ENCODE measurements at places on chromosomes 7 and 10.

GRCh38 chr7:44387389-44387788 is 62.0 kb upstream of the CAMK2B start:
- no peak for DNase-seq

DNA sequence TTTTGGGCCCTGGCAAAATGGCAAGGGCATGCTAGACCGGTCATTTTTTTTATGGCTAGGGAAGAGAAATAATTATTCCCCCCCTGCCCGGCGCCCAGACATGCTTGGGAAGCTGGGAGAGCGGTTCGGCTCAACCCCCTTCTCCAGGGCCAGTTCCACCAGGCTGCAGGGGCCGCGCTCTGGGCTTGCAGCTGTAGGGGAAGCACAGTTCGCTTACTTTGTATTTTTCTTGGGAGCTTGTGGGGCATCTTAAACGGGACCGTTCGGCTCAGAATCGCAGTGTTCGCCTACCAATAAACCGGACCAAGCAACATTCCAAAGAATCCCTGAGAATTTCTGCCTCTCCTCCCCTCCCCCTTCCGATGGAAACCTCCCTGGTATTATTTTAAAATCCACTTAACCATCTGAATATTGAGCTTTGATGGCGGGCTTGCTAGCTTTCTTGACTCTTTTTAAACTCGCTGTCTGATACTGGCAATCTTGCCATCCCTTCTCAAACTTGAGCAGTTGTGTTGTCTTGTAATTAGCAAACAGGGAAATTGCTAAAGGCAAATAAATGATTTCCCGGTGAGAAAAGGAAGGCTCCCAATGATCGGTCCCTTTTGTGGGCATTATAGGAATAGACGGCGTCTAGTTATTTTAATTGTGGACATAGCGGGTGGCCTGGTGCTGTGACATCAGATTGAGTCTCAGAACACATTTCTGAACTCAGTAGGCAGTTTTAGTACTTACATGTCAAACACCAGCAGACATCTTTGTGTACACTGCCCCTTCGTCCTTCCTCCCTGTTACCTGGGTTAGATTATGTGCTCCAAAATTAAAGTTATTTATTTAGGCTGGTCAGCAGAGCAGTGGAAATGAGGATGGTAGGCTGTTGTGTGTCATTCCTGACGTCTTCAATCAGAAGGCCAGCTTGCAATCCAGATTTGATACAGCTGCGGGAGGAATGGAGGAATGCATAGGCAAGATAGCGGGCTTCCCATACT is 3.4 kb downstream of the TCF7L2 start:
- DNase-seq = no peak

DNA sequence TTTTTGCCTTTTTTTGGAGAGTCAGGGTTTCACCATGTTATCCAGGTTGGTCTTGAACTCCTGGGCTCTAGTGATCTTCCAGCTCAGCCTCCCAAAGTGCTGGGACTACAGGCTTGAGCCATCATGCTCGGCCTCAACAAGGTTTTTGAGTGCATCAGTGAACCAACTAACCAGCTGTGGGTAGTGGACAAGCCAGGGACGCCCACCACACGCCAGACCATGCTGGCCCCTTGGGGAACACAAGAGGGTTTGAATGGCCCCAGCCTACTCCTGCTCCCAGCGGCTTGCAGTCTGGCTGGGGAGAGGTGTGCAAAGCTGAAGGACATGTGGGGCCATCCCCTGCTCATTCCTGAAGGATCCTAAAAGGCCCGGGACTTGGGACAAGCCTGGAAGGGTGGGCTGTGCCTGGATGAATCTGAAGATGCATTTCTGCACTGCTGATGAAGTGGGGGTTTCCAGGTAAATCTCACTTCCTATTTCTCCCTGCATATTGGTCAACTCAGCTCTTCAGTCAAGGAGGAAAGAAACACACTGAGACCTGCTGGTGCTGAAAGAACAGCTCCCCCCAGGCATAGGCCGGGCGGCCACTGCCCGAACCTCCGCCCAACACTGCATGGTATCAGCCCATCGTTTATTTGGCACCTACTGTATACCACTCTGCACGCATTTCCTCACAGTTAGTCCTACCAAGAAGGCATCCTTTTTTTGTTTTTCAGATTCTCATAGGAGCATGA is 6.9 kb downstream of the MMD2 start:
- no peak for DNase-seq

GRCh38 chr7:23473844-23474093 is 3.5 kb upstream of the IGF2BP3 start:
- DNase-seq = no peak

DNA sequence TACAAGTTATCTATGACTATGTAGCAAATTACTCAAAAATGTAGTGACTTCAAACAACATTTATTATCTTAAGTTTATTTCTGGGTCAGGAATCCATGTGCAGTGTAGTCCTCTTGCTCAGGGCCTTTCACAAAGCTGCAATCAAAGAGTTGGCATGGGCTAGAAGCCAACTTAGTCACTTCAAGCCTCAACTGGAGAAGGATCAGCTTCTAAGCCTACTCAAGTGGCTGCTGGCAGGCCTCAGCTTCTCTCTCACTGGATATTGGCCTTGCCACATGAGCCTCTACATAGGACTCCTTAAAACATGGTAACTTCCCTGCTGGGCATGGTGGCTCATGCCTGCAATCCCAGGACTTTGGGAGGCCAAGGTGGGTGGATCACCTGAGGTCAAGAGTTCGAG is 5.0 kb upstream of the NFE2L3 start:
- no peak for DNase-seq

- DNase-seq = no peak
Measured at GRCh38 chr10:123833170-123833850, 58.3 kb downstream of the CPXM2 start.

GRCh38 chr7:55887821-55888247 is 578 bp downstream of the ZNF713 start:
- DNase-seq = no peak

DNA sequence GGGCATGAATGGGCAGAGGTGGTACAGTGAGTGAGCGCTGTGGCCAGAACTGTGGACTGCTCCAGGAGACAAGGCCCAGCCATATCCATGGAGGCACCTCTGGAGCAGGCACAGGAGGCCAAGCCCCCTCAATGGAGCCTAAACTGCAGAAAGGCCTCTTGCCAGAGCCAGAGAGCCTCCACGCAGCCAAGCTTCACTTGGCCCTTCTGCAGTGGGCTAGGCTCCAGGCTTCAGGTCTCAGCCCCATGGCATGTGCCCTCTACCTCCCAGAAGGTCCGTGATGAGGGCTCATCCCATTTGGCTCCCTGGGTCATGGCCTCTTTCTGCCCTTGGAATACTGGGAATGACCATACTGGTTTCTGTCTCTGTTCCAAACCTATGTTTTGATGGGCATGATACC is 8.9 kb downstream of the PDE1C start:
- no peak for DNase-seq

DNA sequence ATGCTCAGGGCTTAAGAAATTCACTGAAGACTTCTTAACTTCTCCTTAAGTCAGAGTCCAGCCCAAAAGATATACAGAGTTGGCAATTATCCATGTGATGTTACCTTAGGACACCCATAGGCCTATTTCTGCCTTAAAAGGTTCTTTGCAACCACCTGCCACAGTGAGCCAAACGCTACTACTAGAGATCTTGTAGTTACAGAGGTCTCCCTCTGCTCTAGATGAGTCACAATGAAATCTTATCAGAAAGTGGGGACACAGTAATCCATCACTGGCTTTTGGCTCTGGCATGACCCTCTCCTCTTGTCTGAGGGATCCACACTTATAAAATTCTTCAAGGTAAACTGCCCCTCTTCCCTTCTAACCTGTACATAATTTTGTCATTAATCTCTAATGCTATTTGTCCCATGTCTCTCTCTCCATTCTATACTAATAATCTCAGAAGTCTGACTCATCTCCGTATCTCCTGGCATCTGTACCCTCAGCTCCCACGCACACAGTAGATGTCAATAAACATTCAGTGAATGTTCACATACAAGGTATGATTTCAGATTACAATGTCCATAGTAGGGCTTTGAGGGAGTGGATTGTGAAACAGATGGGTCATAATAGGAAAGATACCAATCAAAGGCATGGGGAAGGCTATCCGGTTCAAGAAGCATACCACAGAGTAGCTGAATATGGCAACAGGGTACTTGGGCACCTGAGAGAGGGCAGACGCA is 112.1 kb downstream of the SGMS1 start:
- DNase-seq = no peak

DNA sequence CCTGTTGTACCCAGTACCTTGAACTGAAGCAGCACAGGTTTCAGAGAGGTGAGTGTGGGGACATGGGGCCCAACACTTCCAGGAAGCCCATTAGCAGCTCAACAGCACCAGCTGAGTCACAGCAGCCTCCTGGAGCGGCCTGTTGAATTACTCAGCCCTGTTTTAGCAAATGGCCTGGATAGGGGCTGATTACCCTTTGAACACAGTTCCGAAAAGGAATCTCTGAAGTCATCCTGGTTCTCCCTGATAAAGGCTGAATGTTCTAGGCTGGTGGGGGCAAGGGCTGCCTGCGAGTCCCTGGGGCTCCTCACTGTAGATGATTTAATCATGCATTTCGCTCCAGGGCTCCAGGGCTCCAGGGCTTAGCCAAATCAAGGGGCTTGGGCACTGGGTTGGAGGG is 287.5 kb downstream of the GRID1 start:
- DNase-seq = no peak

- DNase-seq = no peak
Measured at GRCh38 chr7:47421456-47421855, 160.5 kb downstream of the TNS3 start.

- DNase-seq = no peak
Measured at GRCh38 chr7:43508461-43508860, 74.4 kb upstream of the STK17A start.

DNA sequence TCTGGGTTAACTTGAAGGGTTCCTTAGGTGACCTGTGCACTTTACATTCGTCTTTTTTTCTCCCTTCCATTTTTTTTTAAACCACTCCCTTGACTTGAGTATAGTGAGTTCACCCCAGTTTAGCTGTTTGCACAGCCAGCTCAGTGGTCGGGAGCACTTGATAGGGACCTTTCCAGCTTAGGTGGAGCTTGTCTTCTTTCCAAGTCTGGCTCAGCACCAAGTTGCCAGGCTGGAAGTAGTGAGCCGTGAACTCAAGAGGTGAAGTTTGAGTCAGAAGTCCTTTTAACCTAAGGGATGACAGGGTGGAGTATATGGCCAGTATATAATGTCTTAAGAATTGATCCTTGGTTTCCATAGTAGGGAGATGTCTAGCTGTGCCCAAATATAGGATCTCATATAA is 7.2 kb downstream of the DNAH11 start:
- DNase-seq = no peak

DNA sequence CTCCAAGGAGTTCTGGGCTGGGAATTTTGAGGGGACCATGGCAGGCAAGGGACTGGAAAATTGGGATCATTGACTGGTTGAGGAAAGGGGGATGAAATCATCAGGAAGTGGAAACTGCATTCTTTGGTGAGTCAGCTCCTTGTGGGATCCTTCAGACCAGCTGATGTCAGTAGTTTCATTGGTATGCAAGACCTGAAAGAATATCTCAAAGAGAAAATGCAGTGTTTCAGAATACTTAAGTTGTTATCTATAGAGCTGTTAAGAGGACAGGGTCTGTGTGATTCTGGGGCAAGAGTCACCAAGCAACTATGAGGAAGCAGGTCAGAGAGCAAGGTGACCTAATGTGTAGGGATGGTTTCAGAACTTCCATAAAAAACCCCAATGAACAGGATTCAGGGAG is 595.9 kb upstream of the AUTS2 start:
- DNase-seq = no peak

DNA sequence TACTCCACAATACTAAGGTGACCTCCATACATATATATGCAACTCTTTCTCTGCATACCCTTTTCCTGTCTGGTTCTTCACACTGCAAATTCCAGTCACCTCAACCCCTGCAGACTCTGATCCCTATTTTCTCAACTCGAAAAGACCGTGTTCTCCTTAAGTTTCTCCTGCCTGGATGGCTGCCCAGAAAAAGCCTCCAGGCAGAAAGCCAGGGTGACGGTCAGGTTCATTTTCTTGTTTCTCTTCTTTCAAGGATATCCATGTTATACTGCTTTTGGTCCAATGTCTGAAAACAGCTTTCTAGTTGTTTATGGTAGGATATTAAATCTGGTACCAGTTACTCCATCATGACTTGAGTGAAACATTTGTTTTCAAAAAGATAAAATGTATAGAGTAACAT is 267.8 kb upstream of the MYO3A start:
- no peak for DNase-seq

GRCh38 chr10:101230183-101230917 is 1.1 kb upstream of the LBX1 start:
- no peak for DNase-seq

GRCh38 chr7:150788474-150789269 is 11.5 kb downstream of the TMEM176B start:
- DNase-seq = no peak

GRCh38 chr7:85612514-85612913 is 425.7 kb upstream of the SEMA3D start:
- DNase-seq = no peak

DNA sequence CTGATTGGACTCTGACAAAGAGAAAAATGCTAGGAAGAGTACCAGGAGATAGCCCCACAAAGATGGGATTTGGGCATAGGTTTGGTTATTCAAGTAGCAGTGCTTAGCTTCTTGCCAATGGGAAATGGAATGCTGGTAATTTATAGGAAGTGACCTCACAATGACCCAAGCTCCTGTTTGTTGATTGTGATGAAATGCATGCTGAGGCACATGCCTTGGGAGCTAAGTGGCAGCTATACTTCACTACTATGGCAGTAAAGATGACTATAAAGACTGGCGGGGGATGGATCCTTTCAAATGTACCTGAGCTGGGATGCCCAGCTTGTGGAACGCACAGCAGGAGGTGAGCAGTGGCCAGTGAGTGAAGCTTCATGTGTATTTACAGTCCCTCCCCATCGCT is 153.8 kb downstream of the ZNF22 start:
- no peak for DNase-seq

DNA sequence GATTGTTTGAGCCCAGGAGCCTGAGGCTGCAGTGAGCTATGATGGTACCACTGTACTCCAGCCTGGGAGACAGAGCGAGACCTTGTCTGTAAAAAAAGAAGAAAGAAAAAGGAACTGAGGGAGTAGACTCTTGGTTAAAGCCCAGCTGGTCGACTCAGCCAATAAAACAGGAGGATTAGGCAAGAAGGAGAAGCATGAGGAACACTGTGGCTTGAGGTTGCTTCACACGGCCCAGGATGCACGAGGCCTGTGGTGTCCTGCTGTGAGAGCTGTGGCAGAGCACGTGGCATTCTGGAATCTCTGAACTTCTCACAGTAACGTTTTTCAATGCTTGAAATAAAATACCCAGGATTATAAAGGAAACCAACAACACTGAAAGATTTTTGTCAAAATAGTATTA is 93.3 kb downstream of the CUL2 start:
- DNase-seq = no peak

DNA sequence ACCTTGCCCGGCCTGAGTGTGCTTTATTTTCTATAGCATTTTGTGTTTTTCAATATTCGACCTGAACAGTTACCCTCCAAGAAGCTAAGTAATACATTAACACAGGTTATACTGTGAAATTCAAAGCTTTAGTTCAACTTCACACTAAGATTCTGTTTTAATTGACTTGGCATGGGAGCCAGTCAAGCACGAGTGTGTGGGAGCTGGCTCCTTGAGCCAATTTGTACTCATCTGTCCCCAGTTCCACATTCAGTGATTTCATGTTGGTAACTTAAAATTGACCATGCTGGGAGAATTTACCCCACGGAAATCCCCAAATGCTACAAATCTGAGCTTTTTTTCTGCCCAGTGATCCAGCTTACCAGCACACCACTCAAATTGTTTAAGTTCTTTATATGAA is 20.3 kb downstream of the TSPAN12 start:
- no peak for DNase-seq

All from smooth muscle cell of the brain vasculature (primary cell).